ENCODE measurements at places on chromosomes 1 and 21.

- no peak for DNase-seq
Observed at GRCh38 chr1:85289207-85289847, 12.9 kb upstream of the BCL10 start.

DNA sequence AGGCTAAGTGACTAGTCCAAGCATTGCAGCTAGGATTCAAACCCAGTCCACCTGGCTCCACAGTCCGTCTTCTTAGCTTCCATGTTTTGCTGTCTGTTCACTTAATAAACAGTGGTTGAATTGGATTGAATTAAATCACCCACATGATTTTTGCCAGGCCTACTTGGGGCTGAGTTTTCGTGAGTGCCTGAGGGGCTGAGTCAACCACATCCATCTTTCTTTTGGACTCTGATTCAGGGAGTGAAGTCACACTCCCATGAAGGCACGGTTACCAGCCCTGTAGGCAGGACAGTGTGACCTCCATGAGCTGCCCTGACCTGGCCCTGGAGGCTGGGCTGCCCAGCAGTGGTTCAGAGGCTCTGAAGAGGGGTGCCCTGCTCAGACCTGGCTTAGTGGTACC lies 123.7 kb downstream of the ACTL8 start:
- no peak for DNase-seq

- no peak for DNase-seq
Observed at GRCh38 chr1:65097076-65097475, 50.9 kb upstream of the AK4 start.

- no peak for DNase-seq
Observed at GRCh38 chr1:6300342-6301048, 39.6 kb upstream of the GPR153 start.

GRCh38 chr21:15182731-15183130 lies 117.9 kb upstream of the NRIP1 start:
- no peak for DNase-seq

GRCh38 chr1:219215477-219215876 lies 41.8 kb downstream of the LYPLAL1 start:
- DNase-seq = no peak
